ENCODE measurements at places on chromosomes 13 and 19.

- H3K4me3 ChIP-seq, result no peak overlapping the region
- H3K27ac ChIP-seq, result no peak overlapping the region
- H3K27me3 ChIP-seq, result peaks cover 47% of the 10 kb centered on the region
- H3K4me1 ChIP-seq, result peaks cover 3% of the 10 kb centered on the region
- H3K36me3 ChIP-seq, result no peaks in the 10 kb centered on the region
Measured at GRCh38 chr19:1672038-1672768, 19.8 kb upstream of the TCF3 start.

DNA sequence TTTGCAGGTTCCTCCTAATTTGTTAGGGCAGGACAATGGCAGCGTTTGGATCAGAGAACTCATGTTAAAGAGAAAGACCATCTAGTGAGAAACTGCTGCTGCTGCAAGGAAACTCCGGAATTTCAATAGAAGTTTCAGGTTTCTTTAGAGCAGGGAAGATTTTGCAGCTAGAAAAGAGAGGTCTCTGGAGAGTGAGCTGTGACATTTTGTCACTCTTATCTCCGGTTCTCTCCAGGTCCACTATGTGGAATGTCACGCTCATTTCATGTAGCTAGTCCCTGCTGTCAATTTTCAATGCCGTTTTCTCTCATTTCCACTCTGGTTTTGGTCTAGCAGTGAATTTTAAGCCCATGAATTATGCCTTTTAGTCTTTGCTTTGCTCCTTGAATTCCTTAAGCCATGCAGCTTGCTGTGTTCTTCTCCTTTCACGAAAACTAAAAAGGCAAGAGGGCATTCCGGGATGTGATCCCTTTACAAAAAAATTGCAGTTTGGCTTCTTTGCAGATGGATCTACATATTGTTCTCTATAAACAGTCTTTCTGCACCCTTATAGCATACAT lies 46.7 kb upstream of the POSTN start:
- peaks cover 24% of the 10 kb centered on the region for H3K4me1 ChIP-seq
- H3K27ac ChIP-seq, result no peak overlapping the region
- H3K36me3 ChIP-seq, result peaks cover 15% of the 10 kb centered on the region
- no peaks in the 10 kb centered on the region for H3K27me3 ChIP-seq
- H3K4me3 ChIP-seq, result no peak overlapping the region

GRCh38 chr13:113169277-113170272 lies 11.1 kb downstream of the PROZ start:
- peak; percentile 73 for DNase-seq
- H3K36me3 ChIP-seq, result peaks cover 29% of the 10 kb centered on the region

DNA sequence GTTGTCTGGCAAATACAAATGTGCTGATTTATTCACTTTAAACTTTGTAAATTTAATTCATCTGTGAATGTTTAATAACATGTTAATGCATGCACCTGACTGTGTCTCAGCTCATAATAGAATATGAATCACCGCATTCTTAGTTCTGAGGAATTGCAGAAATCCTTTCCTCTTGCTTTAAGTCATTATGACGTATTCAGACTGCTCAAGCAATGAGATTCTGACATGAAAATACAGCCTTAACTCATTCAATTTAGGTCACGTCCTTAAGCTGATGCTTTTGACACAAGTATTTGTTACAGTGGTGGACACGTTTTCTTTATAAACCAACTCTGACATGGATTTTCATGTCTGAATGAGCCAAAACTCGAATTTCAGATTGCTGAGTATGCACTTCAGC lies 541.0 kb upstream of the KLF12 start:
- no peaks in the 10 kb centered on the region for H3K27me3 ChIP-seq
- no peak overlapping the region for H3K4me3 ChIP-seq
- no peaks in the 10 kb centered on the region for H3K36me3 ChIP-seq
- H3K4me1 ChIP-seq, result no peaks in the 10 kb centered on the region
- H3K27ac ChIP-seq, result no peak overlapping the region
- no peak for DNase-seq

- no peaks in the 10 kb centered on the region for H3K36me3 ChIP-seq
- H3K27me3 ChIP-seq, result no peaks in the 10 kb centered on the region
- no peak overlapping the region for H3K4me3 ChIP-seq
- no peak for DNase-seq
Measured at GRCh38 chr13:30861836-30862467, 44.1 kb upstream of the MEDAG start.

GRCh38 chr13:48504606-48505005 lies 28.3 kb downstream of the RCBTB2 start:
- H3K4me1 ChIP-seq, result peaks cover 12% of the 10 kb centered on the region
- DNase-seq, result no peak
- no peak overlapping the region for H3K27ac ChIP-seq
- H3K4me3 ChIP-seq, result no peak overlapping the region
- no peaks in the 10 kb centered on the region for H3K27me3 ChIP-seq
- H3K36me3 ChIP-seq, result no peaks in the 10 kb centered on the region

GRCh38 chr19:42229301-42229854 lies 9.3 kb downstream of the ZNF526 start:
- peaks cover 83% of the 10 kb centered on the region for H3K36me3 ChIP-seq
- peak overlapping the region; percentile 28 for H3K27ac ChIP-seq
- H3K4me1 ChIP-seq, result peaks cover 4% of the 10 kb centered on the region

DNA sequence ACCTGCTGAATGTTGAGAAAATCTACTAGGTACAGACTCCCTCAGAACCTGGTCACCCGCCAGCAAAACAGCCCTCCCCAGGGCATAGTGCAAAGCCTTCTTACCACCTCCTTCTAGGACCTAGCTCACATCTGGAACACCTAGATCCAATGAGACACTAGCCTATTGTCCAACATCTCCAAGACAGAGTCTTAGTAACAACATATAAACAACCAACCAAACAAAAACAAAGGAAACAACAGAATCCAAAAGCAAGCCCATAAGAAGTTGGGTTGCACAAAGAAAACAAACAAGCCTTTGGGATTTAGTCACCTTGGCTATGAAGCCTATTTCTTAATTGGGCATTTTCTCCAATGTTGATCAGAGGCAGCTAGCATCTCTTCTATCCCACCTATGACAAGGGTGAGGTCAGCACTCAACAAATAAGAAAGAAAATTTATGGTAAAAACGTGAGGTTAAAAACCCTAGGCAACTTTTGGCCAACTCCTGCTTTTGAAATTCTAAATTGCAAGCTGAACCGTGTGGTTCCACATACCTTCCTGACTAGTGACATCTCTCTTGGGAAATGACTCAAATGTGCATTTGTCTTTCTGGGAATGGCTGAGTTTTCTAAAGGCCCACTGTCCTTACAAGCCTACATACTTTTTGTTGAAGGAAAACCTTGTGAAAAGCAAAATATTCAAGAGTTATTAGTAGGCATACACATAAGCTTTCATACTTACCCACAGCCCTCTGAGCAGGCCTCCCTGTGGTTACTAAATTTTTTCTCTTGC lies 66.7 kb downstream of the FAM216B start:
- no peaks in the 10 kb centered on the region for H3K27me3 ChIP-seq
- peak; percentile 42 for DNase-seq
- no peaks in the 10 kb centered on the region for H3K36me3 ChIP-seq
- peaks cover 14% of the 10 kb centered on the region for H3K4me1 ChIP-seq

DNA sequence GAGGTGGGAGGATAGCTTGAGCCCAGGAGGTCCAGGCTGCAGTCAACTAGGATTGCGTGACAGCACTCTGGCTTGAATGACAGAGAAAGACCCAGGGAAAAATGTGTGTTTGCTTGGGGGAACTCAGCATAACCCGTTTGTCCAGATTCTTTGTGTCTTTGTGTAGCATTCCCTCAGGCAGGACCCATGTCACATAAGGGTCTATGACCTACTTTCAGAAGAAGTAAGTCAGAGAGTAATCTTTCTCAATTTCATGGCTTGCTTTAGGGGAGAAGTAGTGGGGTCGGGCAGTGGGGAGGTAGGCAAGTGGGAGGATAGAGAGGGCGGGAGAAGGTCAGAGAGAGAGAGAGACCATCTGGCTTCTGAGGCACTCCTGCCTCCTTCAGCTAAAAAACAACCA lies 11.9 kb upstream of the PSPC1 start:
- no peak overlapping the region for H3K27ac ChIP-seq
- H3K36me3 ChIP-seq, result no peaks in the 10 kb centered on the region
- no peak for DNase-seq
- H3K27me3 ChIP-seq, result no peaks in the 10 kb centered on the region
- peaks cover 10% of the 10 kb centered on the region for H3K4me1 ChIP-seq

- no peak for DNase-seq
- no peaks in the 10 kb centered on the region for H3K27me3 ChIP-seq
- H3K27ac ChIP-seq, result no peak overlapping the region
- H3K4me3 ChIP-seq, result no peak overlapping the region
- H3K4me1 ChIP-seq, result no peaks in the 10 kb centered on the region
Measured at GRCh38 chr13:50720861-50721671, 122.4 kb downstream of the DLEU7 start.

- no peaks in the 10 kb centered on the region for H3K4me1 ChIP-seq
- H3K36me3 ChIP-seq, result no peaks in the 10 kb centered on the region
- no peak overlapping the region for H3K27ac ChIP-seq
- DNase-seq, result no peak
- H3K27me3 ChIP-seq, result no peaks in the 10 kb centered on the region
- H3K4me3 ChIP-seq, result no peak overlapping the region
Measured at GRCh38 chr13:73038064-73038463, 20.7 kb upstream of the KLF5 start.

GRCh38 chr19:45711851-45712698 lies 18.6 kb downstream of the FBXO46 start:
- no peaks in the 10 kb centered on the region for H3K36me3 ChIP-seq
- H3K27me3 ChIP-seq, result no peaks in the 10 kb centered on the region
- DNase-seq, result no peak
- H3K4me3 ChIP-seq, result no peak overlapping the region
- H3K4me1 ChIP-seq, result peaks cover 15% of the 10 kb centered on the region

DNA sequence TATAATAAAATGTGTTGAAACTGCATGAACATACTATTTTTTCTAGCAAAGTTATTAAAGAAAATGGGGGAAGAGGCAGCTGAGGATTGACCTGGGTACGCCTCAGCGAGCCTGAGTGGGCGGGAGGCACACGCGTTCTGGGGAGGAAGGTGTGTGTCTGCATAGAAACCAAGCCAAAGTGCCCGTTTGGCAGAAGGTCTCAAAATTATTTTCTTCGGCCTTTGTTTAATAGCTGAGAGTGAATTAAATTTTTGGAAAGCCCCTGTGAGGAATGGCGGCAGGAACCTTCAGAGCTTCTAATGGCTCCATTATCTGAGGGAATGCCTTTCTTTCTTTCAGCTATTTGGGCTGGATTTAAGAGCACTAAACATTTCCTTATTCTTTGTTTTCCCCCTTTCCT lies 5.2 kb downstream of the ZIC2 start:
- peak; percentile 15 for DNase-seq
- no peak overlapping the region for H3K4me3 ChIP-seq
- H3K4me1 ChIP-seq, result no peaks in the 10 kb centered on the region

DNA sequence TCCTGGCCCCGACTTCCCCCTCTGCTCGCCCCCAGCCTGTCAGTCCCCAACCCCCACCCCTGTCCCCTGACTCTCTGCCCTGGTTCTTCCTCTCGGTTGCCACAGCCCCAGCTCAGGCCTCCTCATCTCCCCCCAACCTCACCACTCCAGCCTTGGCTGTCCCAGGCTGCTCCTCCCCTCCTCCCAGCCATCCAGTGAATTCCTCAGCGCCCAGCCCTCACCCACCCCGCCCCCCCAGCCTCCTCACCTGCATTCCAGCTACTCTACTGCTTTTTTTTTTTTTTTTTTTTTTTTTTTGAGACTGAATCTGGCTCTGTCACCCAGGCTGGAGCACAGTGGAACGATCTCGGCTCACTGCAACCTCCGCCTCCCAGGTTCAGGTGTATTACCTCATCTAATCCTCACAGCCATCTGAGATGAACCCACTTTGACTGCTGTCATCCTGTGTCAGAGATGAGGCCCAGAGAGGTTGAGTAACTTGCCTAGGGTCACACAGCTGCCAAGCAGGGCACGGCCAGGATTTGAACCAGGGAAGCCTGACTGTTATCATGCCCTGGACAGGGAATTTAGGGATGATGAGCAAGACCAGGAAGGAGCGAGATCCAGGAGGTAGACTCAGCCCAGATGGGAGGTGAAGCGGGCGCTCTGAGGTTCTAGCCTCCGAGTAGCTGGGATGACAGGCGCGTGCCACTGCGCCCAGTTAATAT lies 2.6 kb downstream of the SULT2B1 start:
- no peaks in the 10 kb centered on the region for H3K36me3 ChIP-seq
- peaks cover 10% of the 10 kb centered on the region for H3K4me1 ChIP-seq
- H3K27ac ChIP-seq, result no peak overlapping the region
- DNase-seq, result no peak
- H3K27me3 ChIP-seq, result peaks cover 3% of the 10 kb centered on the region

DNA sequence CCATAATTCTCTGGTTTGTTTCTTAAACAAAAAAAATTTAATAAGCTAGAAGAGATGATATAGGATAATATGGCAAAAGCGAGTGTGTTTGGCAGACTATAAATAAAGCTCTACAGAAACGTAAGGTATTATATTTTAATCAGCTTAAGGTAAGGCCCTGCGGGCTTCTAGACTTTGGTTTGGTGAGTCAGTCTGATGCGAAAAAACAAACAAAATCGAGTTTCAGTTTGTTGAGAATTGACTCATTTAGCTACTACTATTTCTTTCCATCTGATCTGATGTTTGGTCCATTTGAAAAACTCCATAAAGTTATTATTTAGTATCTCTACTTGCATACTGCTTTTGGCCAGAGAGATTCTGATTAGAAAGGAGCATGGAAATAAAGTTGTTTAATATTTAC lies 138.0 kb downstream of the MIPEP start:
- no peaks in the 10 kb centered on the region for H3K36me3 ChIP-seq
- peaks cover 44% of the 10 kb centered on the region for H3K4me1 ChIP-seq
- peak overlapping the region; percentile 80 for H3K27ac ChIP-seq
- H3K27me3 ChIP-seq, result no peaks in the 10 kb centered on the region

DNA sequence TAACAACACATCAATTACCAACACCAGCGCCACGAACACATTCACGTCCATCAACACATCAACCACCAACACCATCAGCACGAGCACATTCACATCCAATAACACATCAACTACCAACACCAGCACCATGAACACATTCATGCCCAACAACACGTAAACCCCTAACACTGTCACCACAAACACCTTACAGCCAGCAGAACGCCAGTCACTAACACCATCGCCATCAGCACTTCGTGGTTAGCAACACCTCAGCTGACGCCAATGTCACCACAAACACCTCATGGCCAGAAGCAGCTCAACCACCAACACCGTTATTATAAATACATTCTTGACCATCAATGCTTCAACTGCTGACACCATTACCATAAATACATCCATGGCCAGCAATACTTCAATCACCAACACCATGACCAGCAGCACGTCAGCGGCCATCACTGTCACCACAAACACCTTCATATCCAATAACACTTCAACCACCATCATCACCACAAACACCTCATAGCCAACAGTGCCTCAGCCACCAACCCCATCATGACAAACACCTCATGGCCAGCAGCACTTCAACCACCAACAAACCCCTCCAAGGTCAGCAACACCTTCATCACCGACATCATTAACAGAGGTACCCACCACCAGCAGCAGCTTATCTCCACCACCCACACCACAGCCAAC lies 9.4 kb downstream of the FCER2 start:
- DNase-seq, result peak; percentile 51
- H3K27ac ChIP-seq, result no peak overlapping the region
- H3K36me3 ChIP-seq, result no peaks in the 10 kb centered on the region
- H3K27me3 ChIP-seq, result no peaks in the 10 kb centered on the region
- H3K4me3 ChIP-seq, result no peak overlapping the region

- H3K4me1 ChIP-seq, result no peaks in the 10 kb centered on the region
- no peak for DNase-seq
- H3K27me3 ChIP-seq, result no peaks in the 10 kb centered on the region
- no peak overlapping the region for H3K27ac ChIP-seq
- H3K36me3 ChIP-seq, result no peaks in the 10 kb centered on the region
Measured at GRCh38 chr13:86608701-86609100, 809.5 kb upstream of the SLITRK6 start.

Data from osteoblast (primary cell).